ENCODE measurements at places on chromosomes 16 and 17.

- no peak for DNase-seq
Observed at GRCh38 chr16:82776470-82777146, 149.8 kb downstream of the CDH13 start.

GRCh38 chr16:72942021-72942420, 105.9 kb downstream of the ZFHX3 start:
- DNase-seq = no peak

- DNase-seq = no peak
Observed at GRCh38 chr16:521381-522210, 5.9 kb upstream of the CAPN15 start.

- DNase-seq = no peak
Observed at GRCh38 chr17:61502292-61502691, 50.1 kb downstream of the TBX4 start.

DNA sequence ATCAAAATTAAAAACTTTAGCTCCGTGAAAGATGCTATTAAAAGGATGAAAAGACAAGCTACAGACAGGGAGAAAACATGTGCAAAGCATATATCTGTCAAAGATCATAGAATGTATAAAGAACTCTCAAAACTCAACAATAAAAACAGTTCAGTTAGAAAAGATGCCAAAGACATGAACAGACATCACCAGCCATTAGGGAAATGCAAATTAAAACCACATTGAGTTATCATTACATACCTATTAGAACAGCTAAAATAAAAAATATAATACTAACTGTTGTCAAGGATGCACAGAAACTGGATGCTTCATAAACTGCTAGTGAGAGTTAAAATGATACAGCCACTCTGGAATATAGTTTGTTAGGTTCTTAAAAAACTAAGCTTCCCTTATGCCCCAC, 58.8 kb downstream of the NFATC3 start:
- no peak for DNase-seq

DNA sequence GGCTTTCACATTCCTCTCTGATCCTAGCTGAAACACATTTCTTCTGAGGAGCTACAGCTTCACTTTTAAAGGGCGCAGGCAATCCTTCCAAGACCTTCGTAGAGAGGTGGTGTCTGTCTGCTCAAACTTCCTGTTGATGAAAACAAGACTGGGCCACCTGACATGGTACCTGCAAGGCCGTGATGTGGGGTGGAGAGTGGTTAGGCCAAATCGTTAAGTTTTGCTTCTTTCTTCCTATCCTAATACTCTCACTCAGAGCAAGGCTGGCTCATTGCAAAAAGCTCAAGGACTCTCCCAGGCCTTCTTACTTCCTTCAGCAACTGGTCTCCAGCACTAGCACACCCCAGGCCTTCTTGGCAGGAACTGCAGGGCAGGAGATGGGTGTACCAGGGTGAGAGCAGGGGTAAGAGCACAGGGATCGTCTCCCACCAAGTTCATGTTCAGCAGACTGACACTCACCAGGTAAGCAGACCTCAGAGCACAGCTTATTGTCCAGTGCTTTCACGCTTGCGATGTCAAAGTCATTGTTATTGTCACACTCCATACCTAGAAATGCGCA, 10.9 kb upstream of the FOXJ1 start:
- peak; percentile 47 for DNase-seq

DNA sequence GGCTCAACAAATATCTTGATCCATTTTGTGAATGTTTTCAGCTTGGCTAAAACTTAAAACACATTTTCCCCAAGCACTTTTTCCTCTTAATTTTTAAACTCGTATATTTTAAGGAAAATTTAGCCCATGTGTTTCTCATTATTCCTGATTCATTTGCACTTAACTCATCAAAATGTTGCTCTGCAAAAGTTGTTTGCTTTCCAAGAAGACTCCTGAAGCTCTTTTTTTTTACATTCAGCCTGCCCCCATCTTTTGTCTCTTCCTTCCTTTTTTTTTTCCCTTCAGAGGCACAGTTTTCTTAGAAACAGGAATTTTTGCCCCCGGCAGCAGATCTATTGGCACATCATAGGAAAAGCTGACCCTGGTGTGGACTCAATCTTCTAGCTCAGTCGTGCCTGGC, 155.0 kb upstream of the SALL1 start:
- no peak for DNase-seq

DNA sequence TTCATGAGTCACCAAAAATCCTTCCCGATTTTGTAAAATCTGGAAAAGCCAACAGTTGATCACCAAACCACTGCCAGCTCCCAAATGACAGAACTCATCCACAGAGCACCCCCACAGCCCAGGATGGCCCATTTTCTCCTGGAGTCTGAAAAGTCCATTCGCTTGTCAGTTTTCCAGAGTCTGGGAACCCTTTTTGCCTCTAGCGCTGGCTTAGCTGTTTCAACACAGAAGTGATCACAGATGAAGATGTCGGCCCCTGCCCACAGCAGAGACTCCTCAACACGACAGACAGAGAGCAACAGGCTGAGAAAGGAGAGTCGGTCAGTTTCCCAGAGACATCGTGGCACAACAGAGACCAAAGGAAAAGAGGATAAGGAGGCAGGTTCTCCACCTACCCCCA, 66.4 kb downstream of the NXN start:
- no peak for DNase-seq

DNA sequence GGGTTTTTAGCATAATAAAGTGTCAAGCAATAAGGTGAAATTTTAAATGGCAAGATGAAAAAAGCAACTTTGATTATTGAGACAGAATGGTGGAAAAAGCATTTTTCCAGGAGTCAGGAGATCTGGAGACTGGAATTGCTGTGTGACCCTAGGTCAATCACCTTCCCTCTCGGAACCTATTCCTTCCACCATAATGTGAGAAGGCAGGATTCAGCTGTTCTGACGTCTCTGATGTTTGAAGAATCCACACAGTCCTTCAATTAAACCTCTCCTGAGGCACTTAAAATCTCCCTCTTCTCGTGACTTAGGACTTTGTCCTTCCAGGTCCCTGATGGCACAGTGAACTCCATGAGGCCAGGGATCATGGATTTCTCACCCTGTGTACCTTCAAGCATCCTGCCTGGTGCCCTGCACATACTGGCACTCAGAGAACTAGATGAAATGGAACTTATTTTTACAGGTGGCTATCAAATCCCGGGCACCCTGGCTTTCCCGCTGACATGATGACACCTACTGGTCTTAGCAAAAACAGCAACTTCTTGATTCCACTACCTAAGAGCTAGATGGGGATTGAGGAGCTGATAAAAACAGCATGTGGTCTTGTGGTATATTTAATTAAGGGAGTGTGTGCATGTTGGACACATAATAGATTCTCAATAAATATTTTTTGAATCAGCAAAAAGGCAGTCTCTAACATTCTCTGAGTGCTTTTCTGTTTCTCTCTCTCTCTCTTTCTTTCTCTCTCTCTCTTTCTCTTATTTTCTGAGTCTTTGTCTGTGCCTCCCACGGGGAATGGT, 2.3 kb upstream of the CCDC182 start:
- peak; percentile 67 for DNase-seq

DNA sequence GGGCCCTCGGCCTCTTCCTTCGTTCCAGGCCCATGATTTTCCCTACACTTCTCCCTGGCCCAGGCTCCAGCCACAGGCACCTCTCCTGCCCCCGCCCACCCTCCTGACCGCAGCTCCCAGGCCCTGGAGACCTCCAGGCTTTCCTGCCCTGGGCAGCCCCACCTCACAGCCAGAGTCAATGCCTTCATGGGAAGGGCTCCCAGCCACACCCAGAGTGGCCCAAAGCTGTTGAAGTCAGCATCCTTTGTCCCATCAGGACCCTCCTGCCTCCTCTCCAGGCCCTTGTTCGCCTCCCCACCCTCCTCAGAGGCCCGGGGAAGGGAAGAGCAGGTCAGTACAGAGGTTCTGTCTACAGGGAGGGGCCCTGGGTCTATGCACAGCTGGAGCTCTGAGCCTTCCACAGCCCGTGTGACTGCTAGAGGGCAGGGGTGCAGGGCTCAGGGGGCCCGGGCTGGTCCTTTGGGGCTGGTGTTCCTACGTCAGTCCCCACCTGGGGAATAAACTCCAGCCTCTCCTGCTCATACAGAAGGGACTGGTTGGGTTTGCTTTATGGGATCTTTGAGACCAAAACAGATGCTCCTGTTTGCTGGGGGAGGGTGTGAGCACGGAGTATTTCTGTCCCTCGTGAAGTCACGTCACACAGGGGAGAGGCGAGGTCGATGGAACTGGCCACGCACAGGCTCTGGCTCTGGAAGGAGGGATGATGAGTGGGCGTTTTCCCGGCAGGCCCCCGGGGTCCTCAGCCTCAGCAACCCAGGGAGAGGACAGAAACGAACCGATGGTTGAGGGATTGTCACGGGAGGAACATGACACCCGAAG, 20.3 kb downstream of the TRARG1 start:
- DNase-seq = no peak

DNA sequence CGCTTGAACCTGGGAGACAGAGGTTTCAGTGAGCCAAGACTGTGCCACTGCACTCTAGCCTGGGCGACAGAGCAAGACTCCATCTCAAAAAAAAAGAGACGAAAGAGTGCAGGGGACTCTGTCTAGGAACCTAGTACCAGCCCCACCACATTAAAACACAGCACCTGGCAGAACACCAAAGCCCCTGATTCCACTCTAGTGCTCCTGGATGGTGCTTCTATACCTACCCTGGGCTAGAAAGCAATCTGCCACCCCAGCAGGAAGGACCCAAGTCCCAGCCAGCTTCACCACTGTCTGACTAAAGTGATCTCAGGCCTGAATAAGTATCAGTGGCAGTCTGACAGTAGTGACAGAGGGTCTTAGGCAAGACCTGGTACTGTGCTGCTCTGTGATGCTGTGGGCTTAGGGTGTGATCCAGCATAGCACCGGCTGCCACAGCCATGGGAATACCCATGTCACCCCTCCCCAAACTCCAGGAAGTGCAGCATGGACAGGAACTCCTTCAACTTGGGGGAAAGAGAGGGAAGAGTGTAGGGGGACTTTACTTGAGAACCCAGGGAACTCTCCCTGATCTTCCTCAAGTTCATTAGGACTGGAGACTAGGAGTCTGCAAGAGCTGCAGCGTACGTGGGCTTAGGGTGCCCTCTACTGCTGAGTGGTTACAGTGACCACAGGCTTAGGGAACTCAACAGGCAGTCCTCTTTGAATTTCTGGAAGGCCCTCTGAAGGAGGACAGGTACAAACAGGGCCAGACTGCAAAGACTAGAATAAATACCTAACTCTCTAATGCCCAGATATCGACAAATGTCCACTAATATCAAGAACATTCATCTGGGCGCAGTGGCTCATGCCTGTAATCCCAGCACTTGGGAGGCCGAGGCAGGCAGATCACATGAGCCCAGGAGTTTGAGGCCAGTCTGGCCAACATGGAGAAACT, 30.0 kb upstream of the RNF43 start:
- DNase-seq = peak; percentile 69

All from CD4-positive, alpha-beta T cell treated with Interleukin-10 for 1 hour (primary cell).